ENCODE measurements at places on chromosomes 12 and 14.

- H3K27me3 ChIP-seq: no peaks in the 10 kb centered on the region
- peak; percentile 35 for DNase-seq
- H3K4me3 ChIP-seq: no peak overlapping the region
- peaks cover 29% of the 10 kb centered on the region for H3K4me1 ChIP-seq
These were observed 26.3 kb downstream of the BICDL1 start for GRCh38 chr12:120015313-120015712.

DNA sequence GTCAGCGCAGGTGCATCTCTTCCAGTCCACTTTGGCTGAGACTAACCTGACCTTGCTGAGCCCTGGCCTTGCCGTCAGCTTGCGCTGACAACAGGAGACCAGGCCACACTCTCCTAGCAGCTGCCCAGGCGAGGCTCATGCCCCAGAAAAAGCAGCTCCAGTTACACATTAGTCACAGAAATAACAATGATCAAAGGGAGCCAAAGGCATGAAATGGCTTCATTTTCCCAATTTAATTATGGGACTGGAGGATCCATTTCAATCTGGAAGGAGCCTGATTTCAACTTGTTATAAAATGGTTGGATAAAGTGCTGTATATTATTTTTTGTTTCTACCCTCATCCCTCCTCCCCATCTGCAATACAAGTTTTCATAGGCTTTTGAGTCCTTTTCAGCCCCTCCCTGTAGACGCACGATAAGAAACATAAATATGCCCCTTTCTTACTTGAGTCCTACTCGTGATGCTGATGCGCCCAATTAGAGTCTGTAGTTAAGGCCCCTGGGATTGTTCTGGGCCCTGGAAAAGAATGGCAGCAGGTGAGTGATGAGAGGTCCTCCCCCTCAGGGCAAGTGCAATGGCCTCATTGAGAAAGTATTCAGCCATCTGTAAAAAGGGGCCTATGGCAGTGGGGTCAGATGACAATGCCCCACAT, 376.0 kb downstream of the C12orf75 start:
- H3K27ac ChIP-seq: no peak overlapping the region
- no peaks in the 10 kb centered on the region for H3K27me3 ChIP-seq
- no peaks in the 10 kb centered on the region for H3K36me3 ChIP-seq
- H3K4me1 ChIP-seq: no peaks in the 10 kb centered on the region

DNA sequence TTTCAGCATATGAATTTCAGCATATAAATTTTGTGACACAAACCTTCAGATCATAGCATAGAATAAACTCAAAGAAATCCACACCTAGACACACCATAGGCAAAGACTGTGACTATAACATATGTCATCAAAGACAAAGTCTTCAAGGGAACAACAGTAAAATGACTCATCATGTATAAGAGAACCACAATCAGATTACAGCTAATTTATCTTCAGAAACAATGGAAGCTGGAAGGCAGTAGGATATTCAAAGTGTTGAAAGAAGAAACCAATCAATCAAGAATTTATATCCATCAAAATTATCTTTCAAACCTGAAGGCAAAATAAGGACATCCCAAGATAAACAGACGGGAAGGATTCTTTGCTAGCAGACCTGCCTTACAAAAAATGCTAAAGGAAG, 29.0 kb downstream of the DLK1 start:
- no peak overlapping the region for H3K4me3 ChIP-seq
- no peak overlapping the region for H3K27ac ChIP-seq
- no peaks in the 10 kb centered on the region for H3K36me3 ChIP-seq
- DNase-seq: no peak
- no peaks in the 10 kb centered on the region for H3K4me1 ChIP-seq

DNA sequence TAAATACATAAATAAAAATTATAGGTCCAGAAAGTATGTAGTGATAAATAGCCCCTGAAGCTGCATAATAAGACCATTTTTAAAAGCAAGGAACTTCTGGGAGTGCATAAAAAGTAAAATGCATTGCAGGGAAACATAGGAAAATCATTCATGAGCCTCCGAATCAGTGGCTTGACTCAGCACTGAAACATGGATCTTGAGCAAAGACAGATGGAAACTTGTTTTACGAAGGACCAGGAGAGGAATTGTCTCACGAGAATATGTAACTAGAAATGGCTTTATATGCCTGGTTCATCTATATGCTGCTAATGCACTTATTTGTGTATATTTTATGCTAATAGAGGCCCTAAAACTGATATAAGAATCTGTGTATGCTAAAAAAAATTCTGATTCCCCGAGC, 14.7 kb downstream of the TMEM30B start:
- H3K27ac ChIP-seq: no peak overlapping the region
- H3K36me3 ChIP-seq: no peaks in the 10 kb centered on the region
- H3K27me3 ChIP-seq: peaks cover 5% of the 10 kb centered on the region
- no peaks in the 10 kb centered on the region for H3K4me1 ChIP-seq

DNA sequence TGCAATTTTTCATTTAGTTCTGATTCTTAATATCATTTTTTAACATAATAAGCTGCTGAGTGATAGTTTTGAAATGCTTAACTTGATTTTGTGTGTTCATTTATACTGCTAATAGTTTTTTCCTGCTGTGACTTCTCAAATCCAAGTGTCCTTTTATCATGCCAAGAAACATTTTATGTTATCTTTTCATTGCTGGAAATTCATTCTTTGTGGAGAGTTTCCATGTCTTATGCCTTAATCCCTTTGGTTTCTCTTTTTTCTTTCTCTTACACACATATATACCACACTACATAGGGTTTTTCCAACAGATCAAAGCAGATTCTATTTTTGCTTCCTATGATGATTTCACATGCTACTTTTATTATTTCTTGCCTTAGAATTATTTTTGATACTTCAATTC, 981.1 kb downstream of the SLC6A15 start:
- no peak for DNase-seq
- H3K36me3 ChIP-seq: no peaks in the 10 kb centered on the region
- no peak overlapping the region for H3K27ac ChIP-seq
- H3K27me3 ChIP-seq: no peaks in the 10 kb centered on the region
- no peaks in the 10 kb centered on the region for H3K4me1 ChIP-seq

DNA sequence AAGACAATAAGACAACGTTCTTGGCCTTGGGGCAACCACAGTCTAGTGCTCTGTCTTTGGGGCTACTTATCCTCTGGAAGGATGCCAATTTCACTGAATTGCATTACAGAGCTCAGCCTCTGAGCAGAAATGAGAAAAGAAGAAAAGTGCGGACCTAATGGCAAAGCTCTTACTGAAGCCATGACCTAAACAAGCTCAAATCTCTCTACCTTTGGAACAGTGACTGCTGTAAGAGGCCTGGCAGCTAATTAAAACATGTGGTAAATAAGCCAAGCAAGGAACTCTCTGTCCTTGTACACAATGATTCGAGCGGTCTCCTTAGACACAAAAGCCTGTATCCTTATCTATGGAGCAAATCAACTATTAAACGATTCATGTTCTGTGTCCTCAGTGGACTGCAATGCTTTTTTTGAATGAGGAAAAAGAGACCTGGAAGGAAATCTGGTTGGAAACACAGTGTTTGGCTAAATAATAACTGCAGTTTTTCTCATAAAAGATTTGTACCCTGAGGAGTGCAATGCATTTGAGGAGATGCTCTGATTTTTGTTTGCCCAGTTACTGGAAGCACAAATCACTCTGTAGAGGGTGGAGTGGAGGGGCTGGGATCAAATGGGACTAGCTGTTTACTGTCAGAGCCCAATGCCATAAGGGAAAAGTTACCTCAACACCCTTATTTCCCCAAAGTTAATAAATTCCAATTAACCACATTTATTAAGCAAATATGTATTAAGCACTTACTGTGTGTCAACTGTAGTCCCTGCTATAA, 113.9 kb downstream of the NDUFA12 start:
- no peaks in the 10 kb centered on the region for H3K27me3 ChIP-seq
- no peak overlapping the region for H3K27ac ChIP-seq
- no peak overlapping the region for H3K4me3 ChIP-seq
- DNase-seq: no peak
- no peaks in the 10 kb centered on the region for H3K4me1 ChIP-seq

DNA sequence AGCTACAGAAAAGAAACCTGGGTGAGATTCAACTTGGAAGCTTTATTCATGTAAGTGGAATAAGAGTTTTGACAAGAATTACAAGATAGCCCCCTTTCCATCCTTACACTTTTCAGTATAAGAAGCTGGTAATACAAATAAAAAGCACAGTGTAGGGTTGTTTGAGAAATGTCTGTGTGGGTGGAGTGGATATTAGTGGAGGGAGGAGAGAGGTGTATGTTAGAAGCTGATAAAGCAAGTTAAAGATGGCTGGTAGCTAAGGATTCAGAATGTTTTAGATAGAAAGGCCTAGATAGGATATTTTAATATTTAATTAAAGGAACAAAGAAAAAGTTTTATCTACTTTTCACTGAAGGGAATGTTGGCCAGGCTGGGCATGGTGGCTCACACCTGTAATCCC, 12.5 kb downstream of the CFAP54 start:
- H3K4me1 ChIP-seq: peaks cover 30% of the 10 kb centered on the region
- H3K27me3 ChIP-seq: no peaks in the 10 kb centered on the region
- H3K27ac ChIP-seq: peak overlapping the region; percentile 62
- DNase-seq: no peak

DNA sequence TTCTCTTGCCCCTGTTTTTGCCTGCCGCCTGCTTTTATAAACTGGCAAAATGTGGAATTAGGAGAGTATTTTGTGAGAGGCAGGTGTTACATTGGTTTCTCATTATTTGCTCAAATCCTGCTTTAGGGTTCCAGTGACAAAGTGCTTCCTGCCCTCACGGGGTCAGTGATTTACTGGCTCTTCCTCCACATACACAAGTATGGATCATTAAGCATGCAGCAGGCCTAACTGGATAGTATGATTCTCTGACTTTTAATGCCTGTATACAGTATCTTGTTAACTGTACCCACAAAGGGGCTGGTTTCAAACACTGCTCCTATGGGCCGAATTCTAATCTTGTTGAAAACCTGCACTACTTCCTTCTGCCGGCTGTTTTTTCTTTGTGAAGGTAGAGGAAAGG, 63.2 kb downstream of the PTCSC3 start:
- DNase-seq: no peak
- H3K27ac ChIP-seq: no peak overlapping the region
- H3K4me3 ChIP-seq: no peak overlapping the region
- no peaks in the 10 kb centered on the region for H3K4me1 ChIP-seq
- H3K36me3 ChIP-seq: no peaks in the 10 kb centered on the region

- H3K36me3 ChIP-seq: no peaks in the 10 kb centered on the region
- peaks cover 40% of the 10 kb centered on the region for H3K4me1 ChIP-seq
- no peaks in the 10 kb centered on the region for H3K27me3 ChIP-seq
- DNase-seq: no peak
- H3K27ac ChIP-seq: peak overlapping the region; percentile 48
These were observed 19.6 kb upstream of the FBXO33 start for GRCh38 chr14:39451811-39452210.

DNA sequence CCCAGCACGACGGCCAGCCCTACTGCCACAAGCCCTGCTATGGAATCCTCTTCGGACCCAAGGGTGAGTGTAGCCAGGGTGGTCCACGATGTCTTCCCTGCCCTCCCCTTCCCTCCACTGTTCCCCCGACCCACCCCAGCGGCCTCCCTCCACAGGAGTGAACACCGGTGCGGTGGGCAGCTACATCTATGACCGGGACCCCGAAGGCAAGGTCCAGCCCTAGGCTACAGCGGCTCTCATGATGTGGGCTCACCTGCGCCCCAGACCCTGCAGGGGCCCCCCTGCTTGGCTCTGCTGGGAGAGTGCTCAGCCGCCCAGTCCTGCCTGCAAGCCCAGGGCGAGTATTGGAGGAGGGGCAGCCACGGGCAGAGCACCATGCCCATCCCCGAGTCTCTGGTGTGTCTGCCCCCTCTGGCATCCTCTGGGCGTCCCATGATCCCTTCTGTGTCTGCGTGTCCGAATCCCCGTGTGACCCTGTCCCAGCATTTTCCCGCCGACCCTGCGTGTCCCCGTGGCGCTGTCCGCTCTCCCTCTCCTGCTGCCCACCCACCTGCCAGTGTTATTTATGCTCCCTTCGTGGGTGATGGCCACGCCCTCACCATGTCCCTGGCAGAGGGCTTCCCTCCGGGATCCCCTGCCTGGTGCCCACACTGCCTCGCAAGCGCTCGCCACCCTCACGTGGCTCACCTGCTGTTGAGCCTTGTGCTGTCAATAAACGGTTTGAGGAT, 5.0 kb downstream of the CRIP2 start:
- H3K27ac ChIP-seq: no peak overlapping the region
- peaks cover 4% of the 10 kb centered on the region for H3K27me3 ChIP-seq
- no peak for DNase-seq
- no peaks in the 10 kb centered on the region for H3K36me3 ChIP-seq
- no peak overlapping the region for H3K4me3 ChIP-seq

DNA sequence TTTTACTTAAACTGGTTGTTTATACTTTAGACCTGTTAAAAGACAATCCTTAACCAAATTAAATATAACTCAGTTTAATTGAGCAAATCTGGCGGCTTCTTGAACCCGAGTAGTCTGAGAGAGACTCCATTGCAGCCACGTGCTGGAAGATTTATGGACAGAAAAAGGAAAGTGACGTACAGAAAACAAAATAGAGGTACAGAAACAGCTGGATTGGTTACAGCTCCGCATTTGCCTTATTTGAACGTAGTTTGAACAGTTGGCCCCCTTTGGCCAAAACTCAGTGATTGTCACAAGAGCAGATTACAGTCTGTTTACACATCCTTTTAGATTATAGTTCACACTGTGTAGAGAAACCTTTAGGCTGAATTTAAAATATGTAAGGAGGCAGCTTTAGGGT, 155.9 kb downstream of the RAD51B start:
- no peak for DNase-seq
- H3K4me3 ChIP-seq: no peak overlapping the region
- H3K27ac ChIP-seq: no peak overlapping the region
- no peaks in the 10 kb centered on the region for H3K4me1 ChIP-seq
- no peaks in the 10 kb centered on the region for H3K36me3 ChIP-seq
- H3K27me3 ChIP-seq: no peaks in the 10 kb centered on the region

GRCh38 chr12:126457776-126458175, 1392.5 kb downstream of the AACS start:
- H3K4me1 ChIP-seq: no peaks in the 10 kb centered on the region
- no peak for DNase-seq
- no peaks in the 10 kb centered on the region for H3K36me3 ChIP-seq
- no peak overlapping the region for H3K4me3 ChIP-seq

- no peak overlapping the region for H3K27ac ChIP-seq
- DNase-seq: no peak
These were observed 49.3 kb upstream of the USP44 start for GRCh38 chr12:95600567-95600966.

DNA sequence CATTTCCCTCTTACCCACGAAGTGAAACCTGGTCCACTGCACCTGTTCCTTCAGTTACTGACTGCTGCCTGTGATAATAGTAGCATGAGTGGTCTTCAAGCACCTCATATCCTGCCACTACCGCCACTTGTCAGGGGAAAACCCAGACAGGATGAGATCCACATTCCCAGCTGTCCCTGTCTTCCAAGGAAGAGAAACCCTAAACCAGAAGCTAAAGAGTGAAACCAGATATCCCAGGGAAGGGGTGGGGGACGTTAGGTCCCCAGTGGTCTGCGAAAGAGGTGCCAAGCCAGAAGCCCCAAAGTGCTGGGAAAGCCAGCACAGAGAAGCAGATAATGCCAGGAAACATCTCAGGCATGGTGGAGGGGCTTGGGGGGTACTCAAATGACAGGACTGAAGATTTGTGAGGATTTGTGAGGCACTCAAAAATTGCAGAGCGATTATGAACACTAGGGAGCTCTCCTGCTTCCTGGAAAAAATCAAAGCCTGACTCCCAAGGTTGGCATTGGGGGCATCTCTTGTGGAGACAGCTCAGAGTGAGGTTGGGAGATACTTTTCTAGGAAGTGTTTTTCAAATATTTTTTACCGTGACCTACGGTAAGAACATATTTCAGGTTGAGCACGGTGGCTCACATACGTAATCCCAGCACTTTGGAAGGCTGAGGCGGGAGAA, 77.9 kb downstream of the TMEM30B start:
- H3K27ac ChIP-seq: no peak overlapping the region
- H3K4me1 ChIP-seq: no peaks in the 10 kb centered on the region
- DNase-seq: no peak
